ENCODE measurements at places on chromosomes 16 and 17.
A peak's percentile ranks its signal among the peaks of the same experiment; 100 is the strongest.

DNA sequence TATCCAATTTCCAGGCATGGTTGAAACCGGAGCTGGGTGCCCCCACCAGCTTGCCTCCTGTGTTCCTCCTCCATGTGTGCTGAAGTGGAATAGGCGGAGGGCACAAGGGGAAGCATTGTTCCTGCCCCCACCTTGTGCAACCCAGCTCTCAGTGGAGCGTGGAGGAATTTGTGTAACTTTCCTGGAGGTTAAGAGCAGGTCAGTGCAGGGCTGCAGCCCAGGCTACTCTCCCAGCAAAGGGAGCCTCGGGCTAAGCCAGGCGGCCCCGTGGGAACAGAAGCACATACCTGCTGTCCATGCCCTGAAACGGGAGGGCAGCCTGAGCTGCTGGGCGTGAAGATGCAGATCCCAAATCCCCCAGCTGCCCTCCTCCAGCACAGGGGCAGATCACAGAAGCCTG lies 158.8 kb upstream of the LHX1 start:
- no peak for DNase-seq

- no peak for DNase-seq
Observed at GRCh38 chr16:85637061-85637807, 24.1 kb downstream of the GSE1 start.

GRCh38 chr17:7459961-7460545 lies 15.2 kb downstream of the CHRNB1 start:
- DNase-seq, result no peak

- no peak for DNase-seq
Observed at GRCh38 chr16:25734430-25735385, 42.9 kb downstream of the HS3ST4 start.

DNA sequence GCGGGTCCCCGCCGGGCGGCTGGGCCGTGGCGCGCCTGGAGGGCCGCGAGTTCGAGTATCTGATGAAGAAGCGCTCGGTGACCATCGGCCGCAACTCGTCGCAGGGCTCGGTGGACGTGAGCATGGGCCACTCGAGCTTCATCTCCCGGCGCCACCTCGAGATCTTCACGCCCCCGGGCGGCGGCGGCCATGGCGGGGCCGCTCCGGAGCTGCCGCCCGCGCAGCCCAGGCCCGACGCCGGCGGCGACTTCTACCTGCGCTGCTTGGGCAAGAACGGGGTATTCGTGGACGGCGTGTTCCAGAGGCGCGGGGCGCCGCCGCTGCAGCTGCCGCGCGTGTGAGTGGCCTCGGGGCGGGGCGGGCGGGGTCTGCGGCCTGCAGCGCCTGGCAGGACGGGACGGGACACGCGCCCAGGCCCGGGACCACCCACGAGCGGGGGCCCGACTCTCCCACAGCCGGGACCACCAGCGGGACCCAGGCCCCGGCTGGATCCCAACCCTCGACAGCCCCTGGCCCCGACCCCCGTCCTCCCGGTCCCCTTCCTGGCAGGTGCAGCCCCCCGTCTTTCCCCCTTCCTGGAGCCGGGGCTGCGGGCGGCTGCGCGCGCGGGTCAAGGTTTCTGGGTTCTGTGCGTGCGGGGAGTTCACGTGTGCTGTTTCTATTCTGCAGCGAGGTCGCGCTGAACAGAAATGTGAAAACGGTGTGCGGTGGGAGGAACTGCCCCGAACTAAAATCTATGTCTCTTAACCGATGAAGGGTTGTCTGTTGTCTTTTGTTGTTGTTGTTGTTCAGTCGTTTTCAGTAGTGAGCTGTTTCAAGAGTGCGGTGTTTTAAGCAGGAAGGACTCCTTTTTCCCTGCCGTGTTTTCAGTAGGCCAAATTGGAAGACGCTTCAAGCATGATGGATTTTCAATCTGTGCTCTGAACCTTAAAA lies 705 bp downstream of the FOXK2 start:
- peak; percentile 20 for DNase-seq

DNA sequence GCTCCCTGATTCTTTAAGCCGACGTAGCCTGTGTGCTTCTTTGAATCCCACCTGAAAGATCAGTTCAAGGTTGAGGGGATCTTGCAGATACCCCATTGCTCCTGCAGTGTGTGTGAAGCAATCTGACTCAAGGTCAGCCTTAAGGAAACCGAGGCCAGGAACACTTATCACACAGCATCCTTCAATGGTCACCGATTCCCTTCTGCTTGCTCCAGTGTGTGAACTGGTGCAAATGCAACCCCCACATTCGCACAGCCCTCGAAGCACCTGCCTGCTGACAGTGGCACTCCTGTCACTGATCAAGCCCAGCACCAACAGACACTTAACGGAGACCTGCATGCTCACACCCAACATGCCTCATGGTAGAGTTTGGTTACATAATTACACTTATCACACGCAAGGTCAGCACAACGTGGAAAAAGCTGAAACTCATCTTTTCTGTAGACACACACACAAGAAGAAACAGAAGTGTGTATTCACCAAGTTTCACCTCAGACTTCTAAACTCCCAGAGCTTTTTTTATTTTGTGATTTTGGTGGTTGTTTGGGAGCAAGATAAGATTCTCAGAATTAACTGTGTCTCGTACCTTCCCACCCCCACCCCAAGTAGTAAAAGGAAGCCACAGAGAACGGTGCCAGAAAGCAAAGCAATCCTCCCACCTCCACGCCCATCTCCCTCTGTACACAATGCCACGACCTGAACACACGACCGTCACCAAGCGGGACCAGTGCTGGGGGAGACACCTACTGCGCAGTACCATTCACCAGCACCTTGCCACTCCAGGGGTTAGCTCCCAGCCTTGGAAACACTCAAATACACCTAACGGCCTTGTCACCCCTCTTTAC lies 37.2 kb downstream of the LITAFD start:
- DNase-seq, result no peak

DNA sequence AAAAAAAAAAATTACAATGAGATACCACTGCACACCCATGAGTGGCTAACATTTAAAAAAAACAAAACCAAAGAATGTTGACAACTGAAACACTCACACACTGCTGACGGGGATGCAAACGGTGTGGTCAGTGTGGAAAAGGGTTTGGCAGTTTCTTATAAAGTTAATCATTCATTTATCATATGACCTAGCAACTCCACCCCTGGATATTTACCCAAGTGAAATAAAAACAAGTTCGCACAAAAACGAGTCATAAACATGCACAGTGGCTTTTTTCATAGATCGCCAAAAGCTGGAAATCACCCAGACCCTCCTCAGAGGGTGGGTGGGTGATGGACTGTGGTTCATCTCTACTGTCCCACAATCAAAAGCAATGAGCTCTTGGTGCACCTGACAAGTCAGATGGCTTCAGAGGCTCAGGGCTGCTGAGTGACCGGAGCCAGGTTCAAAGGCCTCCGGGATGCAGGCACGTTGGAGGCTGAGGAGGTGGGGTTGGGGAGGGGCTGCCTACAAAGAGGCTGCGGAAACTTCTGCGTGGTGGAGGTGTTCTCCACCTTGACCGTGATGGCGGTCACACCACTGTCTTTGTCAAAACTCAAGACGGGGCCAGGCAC lies 14.2 kb downstream of the RAB40B start:
- DNase-seq, result no peak

DNA sequence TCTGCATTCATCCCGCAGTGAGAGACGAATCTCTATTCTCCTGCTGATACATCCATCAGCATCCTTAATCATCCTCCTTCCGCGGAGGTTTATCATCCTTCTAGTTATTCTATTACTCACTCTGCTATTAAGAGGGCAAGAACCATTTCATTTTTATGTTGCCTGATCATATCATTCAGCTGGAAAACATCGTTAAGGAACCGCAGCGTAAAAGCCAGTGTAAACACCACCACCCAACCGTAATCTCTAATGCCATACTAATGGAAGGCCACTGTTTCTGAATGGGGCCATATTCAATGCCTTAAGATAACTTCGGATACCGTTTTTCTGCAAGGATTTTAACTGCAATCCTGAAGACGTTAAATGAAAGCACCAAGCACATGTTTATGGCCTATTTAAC lies 36.7 kb upstream of the ERCC4 start:
- DNase-seq, result no peak

DNA sequence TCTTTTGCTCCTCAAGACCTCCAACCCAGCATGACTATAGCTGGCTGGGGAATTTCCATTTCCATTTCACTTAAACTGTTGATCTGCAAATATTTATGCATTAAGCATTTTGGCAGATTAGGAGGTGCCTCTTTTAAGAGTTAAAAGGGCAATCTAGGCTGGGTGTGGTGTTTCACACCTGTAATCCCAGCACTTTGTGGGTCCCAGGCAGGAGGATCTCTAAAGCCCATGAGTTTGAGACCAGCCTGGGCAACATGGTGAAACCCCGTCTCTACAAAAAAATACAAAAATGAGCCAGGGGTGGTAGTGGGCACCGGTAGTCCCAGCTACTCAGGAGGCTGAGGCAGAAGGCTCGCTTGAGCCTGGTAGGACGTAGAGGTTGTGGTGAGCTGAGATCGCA lies 17.1 kb downstream of the ANKFY1 start:
- no peak for DNase-seq

DNA sequence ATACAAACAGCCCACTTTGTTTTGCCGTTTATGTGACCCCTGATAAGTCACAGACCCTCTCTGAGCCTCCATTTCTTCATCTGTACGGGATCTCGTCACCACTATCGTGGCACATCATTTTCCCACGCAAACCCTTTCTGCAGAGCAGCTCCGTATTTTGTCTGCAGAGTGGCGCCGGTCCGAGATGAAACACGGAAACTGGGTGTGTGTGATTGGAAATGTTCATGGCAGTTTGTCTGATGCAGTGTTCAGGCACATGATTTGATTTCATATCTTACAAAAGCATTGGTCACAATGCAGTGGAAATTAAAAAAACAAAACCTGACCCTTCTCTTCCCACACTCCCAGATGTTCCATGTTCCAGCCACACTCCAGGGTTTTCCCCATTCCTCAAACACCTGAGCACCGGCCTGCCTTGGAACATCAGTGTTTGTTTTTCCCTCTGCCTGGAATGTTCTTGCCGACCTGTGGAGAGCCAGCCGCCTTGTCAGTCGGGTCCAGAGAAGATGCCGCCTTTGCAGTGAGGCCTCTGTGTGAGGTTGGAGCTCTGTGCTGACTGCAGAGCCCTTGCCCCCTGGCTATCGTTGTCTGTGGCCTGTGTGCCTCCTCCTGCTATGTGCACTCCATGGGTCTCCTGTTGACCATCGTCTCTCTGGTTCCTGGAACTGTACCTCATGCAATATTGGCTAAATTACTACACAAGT lies 39.2 kb downstream of the NT5M start:
- DNase-seq, result no peak

GRCh38 chr17:32226886-32227285 lies 38.7 kb upstream of the RHBDL3 start:
- DNase-seq, result no peak

DNA sequence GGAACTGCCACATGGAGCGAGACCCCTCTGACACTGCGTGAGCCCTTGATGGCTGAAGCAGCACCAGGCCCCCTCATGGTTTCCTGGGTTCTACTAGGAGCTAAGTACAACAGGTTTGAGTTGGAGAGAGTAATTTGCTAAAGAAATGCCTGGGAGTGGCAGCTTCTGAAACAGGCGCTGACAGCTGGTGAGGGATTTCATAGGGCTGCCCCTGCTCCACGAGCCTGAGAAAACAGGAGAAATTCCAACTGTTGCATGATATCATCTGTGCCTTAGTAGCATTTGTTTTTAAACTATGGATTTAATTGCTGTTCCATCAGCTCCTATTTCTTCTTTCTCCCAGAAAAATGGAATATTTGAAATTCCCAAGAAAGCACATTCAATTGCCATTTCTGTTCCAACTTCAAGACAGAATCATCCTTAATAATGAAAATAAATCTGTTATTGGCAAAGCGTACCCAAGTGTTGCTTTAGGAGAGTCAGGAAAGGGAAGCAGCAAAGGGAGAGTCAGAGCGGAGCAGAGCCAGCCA lies 78.8 kb upstream of the ANKFN1 start:
- no peak for DNase-seq

DNA sequence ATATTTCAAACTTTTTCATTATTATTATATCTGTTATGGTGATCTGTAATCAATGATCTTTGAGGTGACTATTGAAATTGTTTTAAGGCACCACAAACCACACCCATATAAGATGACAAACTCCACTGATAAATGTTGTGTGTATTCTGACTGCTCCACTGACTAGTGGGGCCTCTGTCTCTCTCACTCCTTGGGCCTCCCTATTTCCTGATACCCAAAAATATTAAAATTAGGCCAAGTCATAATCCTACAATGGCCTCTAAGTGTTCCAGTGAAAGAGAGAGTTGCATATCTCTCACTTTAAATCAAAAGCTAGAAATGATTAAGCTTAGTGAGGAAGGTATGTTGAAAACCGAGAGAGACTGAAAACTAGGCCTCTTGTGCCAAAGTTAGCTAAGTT lies 23.4 kb downstream of the CYLD start:
- no peak for DNase-seq

- no peak for DNase-seq
Observed at GRCh38 chr16:3546986-3547682, 30.1 kb downstream of the NLRC3 start.

- DNase-seq, result no peak
Observed at GRCh38 chr17:5793899-5794298, 209.6 kb upstream of the NLRP1 start.

DNA sequence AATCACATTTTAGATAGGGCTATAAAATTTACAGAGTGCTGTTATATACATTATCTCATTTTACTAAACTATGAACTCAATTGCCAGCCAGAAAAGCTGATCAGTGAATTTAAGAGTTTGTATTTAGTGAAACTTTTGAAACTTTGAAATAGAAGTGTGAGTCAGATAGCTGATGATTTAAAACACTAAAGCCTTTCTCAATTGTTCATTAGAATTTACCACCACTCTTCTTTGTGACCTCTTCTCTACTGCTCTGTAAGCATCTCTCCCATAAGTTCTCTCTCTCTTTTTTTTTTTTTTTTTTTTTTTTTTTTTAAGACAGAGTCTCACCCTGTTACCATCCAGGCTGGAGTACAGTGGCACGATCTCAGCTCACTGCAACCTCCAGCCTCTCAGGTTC lies 43.7 kb downstream of the GOSR1 start:
- no peak for DNase-seq

DNA sequence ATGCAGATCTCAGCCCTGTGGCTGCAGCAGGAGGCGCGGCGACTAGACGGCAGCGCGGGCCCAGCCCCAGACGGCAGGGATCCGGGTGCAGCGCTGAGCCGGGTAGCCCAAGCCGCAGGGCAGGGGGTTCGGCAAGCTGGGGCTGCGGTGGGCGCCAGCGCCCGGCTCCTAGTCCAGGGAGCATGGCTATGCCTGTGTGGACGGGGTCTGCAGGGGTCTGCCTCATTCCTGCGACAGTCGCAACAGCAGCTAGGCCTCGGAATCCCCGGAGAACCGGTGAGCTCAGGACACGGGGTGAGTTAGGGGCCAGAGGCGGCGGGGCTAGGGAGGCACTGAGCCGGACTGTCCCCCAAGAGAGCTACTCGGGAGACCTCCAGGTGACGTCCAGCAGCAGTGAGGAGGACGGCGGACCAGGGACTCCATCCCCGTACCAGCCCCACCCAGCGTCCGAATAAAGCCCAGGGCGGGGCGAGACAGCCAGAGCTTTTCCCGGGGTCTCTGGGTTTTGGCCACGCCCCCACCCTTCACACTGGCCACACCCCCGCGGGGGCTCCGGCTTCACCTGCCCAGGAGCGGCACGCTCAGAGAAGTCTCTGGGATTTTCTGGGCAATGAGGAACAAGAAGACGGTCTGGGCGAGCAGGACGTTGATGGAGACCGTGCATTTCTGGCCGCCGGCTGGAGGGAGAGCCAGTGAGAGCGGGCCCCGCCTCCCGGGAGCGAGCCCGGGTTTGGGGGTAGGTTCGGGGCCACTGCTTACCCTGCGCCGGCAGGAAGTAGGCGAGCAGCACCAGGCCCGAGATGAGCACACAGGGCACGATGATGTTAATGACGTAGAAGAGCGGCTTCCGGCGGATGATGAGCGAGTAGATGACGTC lies 1.1 kb downstream of the C17orf107 start:
- DNase-seq, result no peak
